ENCODE measurements at places on chromosomes 7 and 10. TPM values are rescaled to one million over a fixed set of nuclear protein-coding genes. Genes with fewer than 3 reads are reported as not detected.
A peak's percentile ranks its signal among the peaks of the same experiment; 100 is the strongest.

DNA sequence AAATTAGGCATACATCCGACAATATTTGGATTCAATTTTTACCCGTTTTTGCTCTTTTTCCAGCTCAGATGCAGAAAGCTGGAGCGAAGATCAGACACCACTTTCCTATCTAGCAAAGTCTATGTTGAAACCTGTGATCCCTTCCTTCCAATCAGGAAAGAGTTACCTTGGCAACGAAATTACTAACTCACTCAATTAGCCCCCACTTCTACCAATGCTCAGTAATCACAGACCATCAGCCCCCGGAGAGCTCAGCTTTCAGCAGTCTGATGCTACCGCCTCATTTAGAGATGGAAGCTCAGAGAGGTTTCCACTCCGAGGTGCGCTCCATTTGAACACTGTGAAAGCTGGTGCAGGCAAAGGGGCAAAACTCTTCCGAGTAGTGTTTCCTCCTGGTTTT, 6.7 kb downstream of the FRAT1 start:
- no peak for DNase-seq

Gene NPC1L1
- polyA plus RNA-seq, result 0.25 TPM

DNA sequence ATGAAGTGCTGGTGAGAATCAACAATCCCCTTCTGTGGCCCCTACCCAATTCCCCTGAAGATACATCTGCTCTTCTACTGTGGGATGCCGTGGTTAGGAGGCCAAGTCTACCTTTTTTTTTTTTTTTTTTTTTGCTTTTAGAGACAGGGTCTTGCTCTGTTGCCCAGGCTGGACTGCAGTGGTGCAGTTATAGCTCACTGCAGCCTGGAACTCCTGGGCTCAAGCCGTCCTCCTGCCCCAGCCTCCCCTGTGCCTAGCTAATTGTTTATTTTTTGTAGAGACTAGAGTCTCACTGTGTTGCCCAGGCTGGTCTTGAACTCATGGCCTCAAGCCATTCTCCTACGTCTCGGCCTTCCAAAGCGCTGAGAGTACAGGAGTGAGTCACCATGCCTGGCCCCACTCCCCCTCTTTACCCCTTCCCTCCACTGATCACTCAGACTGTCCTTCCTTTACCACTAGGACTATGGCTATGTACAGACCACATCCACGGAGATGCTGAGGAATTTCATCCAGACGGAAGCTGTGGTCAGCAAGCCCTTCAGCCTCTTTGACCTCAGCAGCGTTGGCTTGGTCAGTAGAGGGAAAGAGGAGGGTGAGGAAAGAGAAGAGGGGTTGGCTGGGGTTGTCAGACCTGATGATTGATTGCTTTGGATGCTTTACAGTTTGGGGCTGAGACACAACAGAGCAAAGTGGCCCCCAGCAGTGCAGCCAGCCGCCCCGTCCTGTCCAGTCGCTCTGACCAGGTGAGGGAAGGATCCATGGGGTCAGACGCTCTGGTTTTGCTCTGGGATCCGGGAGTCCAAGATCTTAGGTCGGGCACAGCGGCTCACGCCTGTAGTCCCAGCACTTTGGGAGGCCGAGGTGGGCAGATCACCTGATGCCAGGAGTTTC, 1.8 kb downstream of the AP4M1 start:
- DNase-seq, result no peak

DNA sequence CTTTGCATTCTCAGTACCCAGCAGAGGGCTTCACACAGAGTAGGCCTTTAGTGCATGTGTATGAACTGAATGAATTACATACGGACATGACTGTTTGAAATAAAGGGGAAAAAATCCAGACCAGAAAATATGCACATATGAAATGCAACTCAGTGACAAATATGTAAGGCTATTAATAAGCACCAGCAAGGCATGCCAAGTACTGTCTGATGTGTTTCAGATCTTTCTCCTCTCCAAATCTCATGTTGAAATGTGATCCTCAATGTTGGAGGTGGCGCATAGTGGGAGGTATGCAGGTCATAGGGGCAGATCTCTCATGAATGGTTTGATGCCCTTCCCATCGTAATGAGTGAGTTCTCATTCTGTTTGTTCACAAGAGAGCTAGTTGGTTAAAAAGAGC, 87.3 kb upstream of the TOMM7 start:
- DNase-seq, result no peak

- DNase-seq, result no peak
Observed at GRCh38 chr7:37703361-37703760, 19.8 kb downstream of the GPR141 start.

- DNase-seq, result no peak
Observed at GRCh38 chr10:88090568-88091214, 227.3 kb downstream of the PTEN start.

DNA sequence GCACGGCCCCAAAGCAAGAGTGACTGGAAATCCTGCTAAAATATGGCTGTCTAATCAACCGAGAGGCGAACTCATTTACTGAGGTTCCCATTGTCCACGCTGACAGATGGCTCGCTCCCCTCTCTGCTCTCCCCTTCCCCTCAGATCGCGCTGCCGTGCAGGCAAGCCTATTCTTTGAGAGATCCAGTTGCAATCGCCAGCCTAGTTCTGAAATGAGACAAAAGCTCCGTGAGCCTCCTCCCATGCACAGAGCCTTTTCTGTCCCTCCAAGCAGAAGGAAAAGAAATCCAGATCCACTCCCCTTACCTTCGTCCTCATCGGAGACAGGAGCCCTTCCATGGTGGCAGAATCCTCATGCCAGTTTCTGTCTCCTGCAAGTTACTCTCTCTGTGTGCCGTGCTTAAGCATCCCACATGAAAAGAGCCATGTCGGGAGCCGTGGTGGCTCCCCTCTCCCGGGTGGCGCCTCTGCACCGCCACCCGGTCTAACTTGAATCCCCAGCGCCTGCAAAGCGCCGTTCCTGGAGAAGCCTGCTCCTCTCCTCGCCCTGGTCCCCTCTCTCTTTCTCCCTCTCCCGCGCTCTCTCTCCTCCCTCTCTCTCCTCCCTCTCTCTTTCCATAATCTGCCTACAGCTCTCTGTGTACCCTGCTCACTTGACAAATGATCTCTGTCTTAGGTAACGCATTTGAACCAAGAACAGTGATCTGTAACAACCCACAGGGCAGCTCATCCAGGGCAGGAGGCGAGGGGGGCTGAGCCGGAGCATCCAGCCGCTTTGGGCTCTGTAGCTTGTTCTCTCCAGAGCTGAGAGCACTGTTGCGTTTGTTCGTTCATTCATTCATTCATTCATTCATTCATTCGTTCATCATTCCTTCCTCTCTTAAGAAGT, 156.8 kb downstream of the FRMD4A start:
- no peak for DNase-seq

Gene VAX1
- polyA plus RNA-seq, result not detected

DNA sequence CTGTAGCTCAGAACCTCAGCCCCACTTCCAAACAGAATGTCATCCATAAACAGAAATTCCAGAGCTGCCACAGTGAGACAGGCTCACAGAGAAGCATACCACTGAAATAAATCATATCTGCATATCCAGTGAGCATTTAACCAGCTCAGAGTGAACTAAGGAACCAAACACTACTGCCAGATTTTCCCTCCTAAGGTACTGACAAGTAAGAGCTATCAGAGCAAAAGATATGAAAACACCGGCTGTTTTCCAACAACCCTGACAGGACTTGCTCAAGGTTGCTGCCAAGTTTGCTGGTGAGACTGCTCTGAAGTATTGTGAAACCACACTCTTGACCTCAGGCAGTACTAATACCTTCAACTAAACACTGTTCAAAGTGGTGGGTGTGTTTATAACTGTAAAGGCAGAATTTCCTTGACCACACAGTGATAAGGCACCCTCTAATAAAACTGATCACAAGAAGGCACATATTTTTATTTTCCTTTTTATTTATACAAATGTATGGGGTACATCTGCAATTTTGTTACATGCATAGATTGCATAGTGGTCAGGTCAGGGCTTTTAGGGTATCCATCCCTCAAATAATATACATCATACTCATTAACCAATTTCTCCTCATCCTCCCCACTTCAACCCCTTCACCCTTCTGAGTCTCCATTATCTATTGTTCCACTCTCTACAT, 18.3 kb downstream of the SGMS1 start:
- DNase-seq, result peak; percentile 37

Gene HOXA4
- polyA plus RNA-seq, result 6.0 TPM

Gene COX19
- polyA plus RNA-seq, result 6.5 TPM

Gene NUTM2D
- polyA plus RNA-seq, result 2.7 TPM

DNA sequence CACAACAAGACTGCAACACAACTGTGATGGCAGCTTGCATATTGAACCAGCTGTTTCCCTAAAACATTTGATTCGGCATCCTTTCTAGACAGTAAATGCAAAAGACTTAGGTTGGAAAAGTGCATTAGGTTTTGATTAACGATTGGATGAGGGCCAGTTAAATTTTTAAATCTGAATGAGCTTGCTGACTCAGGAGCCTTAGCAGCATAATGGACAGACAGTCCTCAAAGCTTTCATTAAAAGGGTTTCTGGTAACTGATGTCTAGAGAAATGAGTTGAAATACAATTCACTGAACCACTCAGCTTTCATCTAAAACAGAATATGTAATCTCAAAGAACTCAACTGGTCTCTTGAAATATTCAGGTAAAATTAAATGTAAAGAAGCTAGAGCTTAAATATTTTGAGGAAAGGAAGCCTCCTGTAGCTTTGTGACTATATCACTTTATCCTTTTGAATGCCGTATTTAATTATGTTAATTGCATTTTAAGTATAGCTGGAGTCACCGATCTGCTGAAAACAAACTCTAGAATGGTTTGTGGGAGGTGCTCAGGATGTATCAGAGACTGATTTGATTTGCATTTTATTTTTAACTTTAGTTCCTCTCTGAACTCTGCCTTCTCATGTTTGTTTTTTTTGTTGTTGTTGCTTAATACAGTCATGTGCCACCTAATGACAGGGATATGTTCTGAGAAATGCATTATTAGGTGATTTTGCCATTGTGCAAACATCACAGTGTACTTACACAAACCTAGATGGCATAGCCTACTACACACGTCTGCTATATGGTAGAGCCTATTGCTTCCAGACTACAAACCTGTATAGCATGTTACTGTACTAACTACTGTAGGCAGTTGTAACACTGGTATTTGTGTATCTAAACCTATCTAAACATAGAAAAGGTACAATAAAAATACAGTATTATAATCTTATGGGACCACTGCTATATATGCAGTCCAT, 29.2 kb upstream of the ATRNL1 start:
- no peak for DNase-seq

Measured in urinary bladder (tissue), 4 donors.